Activated T-helper 17 cell treated with anti-CD3 and anti-CD28 coated beads, Interleukin-2, amount 50 U/mL, for 72 hours (primary cell): ENCODE measurements at places on chromosomes 5 and 9.

DNA sequence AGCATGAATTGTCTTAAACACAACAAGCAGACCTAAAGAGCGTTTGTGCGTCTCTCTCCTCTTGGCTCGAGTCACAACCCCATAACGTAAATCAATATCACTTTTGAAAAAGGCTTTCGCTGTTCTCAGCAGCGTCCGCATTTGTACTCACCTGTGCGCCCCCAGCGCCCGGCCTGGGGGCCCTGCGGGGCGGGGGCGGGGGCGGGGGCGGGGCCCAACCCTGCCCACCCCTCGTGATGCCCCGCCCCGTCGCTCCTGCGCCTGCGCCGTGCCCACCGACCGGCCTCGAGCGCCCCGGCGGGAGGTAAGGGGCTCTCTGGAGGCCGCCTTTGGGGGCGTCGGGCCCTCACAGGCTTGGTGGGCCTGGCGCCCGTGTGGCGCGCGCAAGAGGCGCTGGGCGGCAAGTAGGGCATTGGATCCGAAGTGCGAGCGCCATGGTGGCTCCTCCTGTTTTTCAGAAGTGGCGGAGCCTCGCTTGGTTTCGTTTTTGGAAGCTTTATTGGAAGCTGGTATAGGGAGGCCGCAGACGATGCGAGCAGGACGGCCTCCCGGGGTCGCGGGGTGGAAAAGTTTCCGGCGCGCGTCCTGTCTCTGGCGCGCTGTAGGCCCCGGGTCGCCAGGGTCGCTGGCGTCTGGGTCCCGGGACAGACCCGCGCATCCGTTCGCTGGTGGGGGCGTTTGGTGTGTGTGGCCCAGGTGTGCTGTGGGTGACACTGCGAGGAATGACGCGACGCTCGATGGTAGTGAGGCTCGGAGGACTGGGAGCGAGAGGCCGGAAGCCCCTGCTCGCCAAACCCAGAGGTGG lies at the start of gene STX17:
TSS of gene STX17 (plus strand) at position 252 of the 805 bp plus-strand sequence. CDS start 8,586 bp downstream, outside the sequence.
- ATAC-seq = peak; percentile 93

DNA sequence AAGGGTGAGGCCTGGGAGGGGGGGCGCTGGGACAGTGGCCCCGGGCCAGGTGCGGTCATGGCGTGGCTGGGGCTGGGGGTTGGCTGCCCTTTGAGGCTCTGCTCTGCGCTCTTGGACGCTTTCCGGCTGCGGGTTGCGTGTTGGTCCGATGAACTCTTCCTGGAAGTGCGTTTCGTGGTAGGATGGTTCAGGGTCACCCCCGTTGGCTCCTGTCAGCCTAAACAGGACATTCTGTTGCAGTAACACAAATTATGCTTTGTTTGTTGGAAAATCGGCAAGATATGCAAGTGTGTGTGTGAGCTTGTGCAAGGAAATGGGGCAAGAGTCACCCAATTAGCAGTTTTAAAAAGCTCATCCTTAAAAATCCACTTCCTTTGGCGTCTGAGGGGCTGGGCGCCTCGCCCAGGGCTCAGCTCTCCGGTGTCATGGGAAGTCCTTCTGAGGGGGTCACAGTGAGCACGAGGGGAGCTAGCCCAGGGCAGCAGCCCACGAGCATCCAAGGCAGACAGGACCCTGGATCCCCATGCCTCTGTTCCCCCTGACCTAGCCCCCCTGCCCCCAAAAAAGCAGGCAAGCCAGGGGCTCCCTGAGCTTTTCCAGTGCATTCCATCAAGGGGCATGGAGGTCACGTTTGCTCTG lies 22.2 kb upstream of the RNU6ATAC start:
- no peak for ATAC-seq

DNA sequence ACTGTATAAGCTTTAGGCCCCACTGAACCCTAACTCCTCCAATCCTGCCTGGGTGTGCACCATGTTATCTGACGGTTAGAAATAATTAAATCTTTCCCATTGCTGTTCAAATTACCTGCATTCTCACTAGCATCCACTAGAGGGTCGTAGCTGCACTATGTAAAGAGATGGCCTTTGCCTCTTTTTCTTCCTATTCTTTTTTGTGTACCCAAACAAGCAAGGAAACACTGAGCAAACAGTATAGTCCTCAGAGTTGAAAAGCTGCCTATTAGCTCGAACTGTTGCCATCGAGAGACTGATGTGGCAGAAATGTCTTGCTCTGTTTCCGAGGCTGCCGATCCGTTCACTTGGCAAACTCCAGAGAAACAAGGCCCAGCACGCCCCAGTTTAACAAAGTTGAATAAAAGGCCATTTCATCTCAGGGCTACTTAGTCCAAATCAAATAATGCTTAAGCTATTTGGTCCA lies 163.8 kb upstream of the TRPM3 start:
- peak; percentile 53 for ATAC-seq

DNA sequence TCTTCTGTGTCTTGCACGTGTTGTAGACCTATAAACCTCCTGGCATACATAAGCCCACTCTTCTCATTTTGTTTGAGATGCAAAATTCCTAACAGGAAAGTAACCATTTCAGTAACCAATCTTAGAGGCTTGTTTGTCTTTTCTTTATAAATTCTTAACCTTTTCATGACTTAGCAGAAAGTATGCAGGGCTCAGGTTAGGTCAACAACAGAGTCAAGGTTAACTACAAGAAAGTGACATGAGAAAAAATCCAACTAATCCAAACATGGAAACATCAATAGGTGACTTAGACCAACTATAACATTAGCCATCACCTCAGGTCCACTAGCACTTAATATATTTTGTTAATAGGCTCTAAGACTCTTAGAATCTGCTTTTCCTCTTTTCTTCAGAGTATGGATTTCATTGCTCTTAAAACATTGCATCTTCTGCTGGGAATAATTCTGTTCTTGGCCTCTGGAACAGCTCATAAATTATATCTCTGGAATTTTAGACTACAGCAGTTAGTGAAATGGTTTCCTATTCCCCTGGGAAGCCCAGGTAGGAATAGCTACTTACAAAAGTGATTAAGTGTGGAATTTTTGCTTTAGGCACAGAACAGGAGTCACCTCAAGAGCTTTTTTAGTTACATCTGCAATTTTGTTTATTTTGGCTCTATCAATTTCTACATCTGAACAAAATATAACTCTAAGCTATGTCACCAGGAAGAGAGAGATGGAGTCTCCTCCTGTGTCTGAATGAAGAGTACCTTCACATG lies 155.3 kb upstream of the ANKRD55 start:
- ATAC-seq = no peak

DNA sequence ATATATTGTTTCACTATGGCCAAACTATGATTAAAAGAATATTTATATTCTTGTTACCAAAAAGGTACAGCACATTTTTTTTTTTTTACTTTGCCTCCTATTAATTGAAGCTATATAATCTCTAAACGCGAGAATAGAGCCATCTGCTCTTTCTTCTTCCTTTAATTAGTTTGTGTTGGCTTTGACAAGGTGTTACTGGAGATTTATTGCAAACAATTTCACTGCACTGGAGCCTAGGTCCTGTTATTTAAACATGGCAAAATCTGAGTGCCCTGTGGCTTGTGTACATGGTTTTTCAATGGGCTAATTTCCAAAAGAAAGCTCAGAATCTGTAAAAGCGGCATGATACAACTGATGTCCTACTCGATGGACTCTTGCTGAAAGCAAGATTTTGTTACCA lies 40.8 kb upstream of the GABRG2 start:
- ATAC-seq = no peak

GRCh38 chr5:43148417-43148816 lies 27.7 kb downstream of the ZNF131 start:
- no peak for ATAC-seq

DNA sequence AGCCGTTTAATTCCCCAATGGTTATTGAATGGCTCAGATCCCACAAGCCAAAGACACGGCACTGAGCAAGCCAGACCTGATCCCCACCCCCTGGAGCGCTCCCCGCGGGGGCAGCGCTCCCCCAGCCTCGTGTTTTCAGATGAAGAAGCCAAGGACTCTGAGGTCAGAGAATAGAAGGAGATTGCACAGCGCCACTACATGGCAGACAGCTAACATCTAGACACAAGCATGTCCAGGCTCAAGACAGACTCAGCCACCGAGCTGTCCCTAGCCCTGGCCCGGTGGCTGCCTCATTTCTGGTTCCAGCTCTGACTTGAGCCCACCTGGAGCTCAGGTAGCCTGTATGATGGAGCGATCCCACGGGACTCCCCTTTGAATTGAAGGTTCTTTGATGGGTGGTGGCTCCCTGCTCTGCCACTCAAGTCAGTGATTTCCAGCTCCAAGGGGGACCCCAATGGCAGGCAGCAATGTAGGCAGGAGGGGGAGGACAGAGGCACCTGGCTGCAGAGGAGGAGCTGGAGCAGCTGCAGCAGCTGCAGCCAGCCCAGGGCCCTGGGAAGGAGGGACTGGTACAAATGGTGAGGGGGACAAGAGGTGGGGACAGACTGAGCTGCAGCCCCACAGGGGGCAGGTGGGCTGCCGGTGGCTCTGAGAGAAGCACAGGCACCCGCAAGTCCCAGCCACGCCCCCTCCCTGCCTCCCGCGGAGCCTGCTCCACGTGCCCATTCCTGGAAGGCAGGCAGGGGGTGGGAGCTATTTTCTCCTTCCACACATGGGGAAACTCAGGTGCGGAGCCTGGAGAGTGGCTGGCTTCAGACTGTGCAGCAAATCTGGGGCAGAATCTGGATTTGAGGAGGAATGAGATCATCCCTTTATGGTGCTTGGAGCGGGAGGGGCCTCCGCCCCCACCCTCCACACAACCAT lies 40.2 kb downstream of the NTNG2 start:
- ATAC-seq = no peak

GRCh38 chr9:79977510-79978197 lies 405.9 kb downstream of the TLE4 start:
- no peak for ATAC-seq

DNA sequence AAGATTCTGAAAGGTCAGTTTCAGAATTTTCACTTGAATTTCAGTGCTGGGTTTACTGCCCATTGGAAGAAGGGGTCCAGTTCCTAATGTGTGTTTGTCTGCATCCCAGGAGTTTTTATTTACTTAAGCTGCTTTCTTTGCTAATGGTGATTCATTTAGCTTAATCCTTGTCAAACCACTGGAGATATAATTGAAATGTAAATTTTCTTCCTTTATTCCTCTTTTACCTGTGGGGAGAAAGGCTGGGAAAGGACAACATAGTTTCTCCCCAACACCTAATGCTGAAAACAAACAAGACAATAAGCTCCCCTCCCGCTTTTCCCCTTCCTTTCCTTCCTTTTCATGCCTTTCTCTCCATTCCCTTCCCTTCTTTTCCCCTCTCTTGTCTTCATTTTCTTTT lies 185.8 kb downstream of the KCTD16 start:
- no peak for ATAC-seq

DNA sequence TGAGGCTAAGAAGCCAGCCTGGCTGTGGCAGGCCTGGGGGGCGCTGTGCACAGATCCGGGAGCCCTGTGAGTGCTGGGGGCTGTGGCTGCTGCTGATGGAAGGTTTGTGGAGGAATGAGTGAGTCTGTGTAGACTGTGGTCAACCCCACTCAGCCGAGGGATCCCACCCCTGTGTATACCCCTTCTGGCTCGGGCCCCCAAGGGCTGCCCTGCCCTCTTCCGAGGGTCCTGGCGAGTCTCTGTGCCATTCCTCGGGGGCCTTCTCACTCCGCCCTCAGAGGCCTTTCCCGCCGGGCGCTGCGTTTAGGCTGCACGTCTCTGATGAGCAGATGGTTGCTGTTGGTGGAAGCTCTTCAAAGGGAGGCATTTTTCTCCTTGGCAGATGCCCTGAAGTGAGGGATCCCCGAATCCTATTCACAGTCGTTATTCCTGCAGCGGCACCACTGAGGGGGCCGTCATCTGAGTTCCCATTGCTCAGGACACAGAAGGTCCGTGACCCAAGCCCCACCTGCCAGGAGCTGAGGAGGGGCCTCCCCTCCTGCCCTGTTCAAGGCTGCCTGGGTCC lies 94.1 kb downstream of the RXRA start:
- no peak for ATAC-seq

DNA sequence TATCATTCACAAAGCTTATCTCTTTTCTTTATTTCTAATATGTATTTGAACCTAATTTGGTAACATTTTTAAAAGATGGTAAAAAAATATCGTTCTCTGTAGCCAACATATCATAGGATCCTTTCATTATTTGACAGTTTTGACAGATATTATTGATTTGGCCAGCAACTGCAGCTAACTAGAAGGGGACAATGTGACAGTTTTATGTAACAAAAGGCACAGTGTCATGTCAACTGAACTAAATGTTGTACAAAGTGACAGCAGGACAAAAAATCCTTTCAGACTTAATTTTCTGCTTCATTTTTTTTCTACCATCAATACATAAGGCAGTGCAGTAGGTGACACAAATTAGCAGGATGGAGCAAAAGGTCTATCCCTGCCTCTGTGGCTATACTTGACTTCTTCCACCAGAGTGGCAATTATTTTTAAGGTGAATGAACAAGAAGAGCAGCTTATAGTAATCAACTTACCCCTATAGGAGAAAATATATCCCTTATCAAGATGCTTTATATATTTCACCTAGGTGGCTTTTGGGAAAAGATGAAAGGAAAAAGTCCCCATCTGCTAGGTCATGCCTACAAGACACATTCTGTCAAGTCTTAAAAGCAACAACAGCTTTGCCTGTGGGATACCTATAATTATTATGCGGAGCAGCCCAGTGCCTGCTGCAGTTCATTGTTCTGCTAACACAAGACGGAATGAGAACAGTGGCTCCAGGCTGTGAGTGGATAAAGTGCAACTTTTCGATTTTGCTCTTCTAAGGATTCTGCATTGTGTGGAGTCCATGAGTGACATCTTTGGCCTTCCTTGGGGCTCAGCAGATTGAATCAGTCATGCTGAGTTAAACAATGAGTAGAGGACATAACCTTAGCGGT lies 694.9 kb downstream of the ISL1 start:
- no peak for ATAC-seq

- ATAC-seq = no peak
Measured at GRCh38 chr5:82285206-82285605, 7.1 kb upstream of the RPS23 start.

GRCh38 chr5:40266952-40267351 lies 412.8 kb upstream of the PTGER4 start:
- peak; percentile 28 for ATAC-seq

GRCh38 chr5:23332650-23333251 lies 174.7 kb upstream of the PRDM9 start:
- ATAC-seq = no peak

DNA sequence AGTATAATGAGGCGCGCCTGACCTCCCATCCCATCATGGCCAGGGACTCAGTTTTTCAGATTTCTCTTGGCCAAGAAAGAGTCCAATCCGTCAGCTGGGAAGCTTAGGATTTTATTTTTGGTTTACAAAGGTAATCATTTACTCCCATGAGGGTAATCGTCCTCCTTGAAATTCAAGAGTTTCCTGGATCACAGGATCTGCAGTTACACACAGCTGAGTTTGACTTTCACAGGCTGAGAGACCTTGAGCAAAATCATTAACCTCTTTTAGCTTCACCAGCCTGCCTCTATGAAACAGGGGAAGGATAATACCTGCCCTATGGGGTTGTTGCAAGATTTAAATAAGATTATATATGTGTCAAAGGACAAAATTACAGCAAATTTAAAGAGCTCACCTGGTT lies 15.4 kb upstream of the AK3 start:
- no peak for ATAC-seq

GRCh38 chr5:61053937-61054336 lies 108.3 kb downstream of the SMIM15 start:
- no peak for ATAC-seq

GRCh38 chr5:142827934-142828576 lies 57.9 kb downstream of the ARHGAP26 start:
- ATAC-seq = no peak
